ENCODE measurements at places on chromosomes 7 and 10.

- DNase-seq = no peak
Observed at GRCh38 chr7:158506626-158507025, 81.0 kb downstream of the PTPRN2 start.

DNA sequence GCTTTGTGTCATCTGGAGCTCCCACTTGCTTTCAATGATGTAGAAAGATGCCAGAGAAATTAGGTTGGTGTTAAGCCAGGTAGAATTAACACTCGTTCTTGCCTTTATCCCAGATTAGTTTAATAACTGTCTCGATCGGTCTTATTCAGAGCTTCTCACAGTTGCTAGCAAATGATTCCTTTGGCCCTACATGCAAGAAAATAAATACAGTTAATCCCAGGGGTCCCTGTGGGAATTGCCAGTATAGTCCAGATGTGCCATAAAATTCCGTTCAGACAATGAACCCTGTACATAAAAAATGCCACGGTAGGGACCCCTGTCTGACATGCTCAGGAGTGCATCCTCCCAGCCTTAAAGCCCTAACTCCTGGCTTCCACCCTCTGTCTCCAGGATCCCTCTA, 207.5 kb downstream of the ARHGAP12 start:
- DNase-seq = no peak

DNA sequence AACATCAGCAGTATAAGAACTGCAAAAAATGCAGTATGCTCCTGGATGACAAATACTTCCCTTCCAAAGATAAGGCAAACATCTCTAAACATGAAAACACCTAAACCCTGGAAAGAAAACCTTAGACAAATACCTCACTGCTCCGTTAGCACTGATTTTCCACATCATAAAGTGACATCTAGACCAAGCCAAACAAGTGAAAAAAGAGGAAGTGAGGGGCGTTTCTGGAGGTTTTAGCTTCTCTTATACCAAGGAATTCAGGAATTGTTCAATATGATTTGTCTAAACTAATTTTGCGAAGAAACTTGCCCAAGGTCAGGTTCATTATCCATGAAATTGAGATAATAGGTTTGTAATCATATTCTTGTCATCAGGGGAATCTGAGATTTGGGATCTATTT, 279.7 kb downstream of the ADRA2A start:
- peak; percentile 1 for DNase-seq

DNA sequence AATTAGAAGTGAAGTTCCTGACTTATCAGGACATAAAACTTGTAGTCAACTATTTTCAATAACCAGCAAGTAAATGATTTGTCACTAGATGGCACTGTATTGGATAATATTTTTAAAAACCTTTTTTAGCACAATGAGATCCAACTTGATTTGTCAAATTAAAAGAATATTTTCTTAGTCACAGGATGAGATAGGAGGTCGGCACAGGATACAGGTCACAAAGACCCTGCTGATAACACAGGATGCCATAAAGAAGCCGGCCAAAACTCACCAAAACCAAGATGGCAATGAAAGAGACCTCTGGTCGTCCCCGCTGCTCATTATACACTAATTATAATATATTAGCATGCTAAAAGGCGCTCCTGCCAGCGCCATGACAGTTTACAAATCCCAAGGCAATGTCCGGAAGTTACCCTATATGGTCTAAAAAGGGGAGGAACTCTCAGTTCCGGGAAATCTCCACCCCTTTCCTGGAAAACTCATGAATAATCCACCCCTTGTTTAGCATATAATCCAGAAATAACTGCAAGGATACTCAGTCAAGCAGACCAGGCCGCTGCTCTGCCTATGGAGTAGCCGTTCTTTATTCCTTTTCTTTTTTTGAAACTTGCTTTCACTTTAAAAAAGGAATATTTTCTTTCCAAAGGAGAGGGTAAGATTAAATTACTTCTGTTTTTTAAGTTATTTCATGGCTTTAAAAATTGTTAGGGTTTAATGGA, 255.7 kb upstream of the MKLN1 start:
- DNase-seq = peak; percentile 70

DNA sequence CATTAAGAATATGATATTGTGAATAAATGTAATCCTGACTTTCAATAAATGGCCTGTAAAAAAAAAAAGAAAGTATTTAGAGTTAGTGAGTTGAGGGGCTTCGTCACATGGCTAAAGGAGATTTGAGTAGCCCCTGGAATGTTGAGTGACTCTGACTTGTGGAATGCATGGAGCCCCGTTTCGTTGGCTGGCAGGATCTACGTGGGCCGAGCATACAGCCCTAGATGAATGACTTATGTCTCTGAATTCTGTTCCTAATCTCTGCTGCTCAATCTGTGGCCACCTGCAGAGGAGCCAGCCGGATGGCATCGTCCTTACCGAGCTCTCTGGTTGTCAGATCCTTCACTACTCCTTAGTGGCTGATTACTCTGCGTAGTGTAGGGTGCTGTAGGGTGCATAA, 155.7 kb downstream of the MGMT start:
- no peak for DNase-seq

GRCh38 chr10:22619101-22619500, 95.3 kb downstream of the PIP4K2A start:
- no peak for DNase-seq

GRCh38 chr10:109405338-109405737, 518.0 kb downstream of the XPNPEP1 start:
- no peak for DNase-seq

GRCh38 chr10:804787-805619, 115.5 kb upstream of the DIP2C start:
- DNase-seq = peak; percentile 24

DNA sequence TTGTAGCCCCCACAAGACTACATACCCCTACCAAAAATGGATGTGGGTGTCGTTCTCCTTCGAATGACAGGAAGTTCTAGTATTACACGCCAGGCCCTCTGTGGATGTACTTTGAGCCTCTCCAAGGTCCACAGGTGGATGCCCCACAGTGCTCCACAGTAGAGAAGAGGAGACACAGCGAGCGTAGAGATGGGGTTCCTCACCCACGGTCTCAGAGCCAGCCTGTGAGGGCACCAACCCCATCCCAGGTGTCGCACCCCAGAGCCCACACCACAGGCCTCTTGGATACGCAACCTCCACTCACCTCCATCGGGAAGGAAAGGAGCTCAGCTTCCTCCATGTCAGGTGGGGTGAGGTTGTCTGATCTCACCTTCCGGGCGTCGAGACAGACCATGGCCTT, 2.3 kb downstream of the CPA5 start:
- DNase-seq = no peak

- DNase-seq = no peak
Observed at GRCh38 chr10:93081834-93082233, 8.1 kb downstream of the CYP26A1 start.

- DNase-seq = no peak
Observed at GRCh38 chr7:87001214-87001613, 58.2 kb downstream of the ELAPOR2 start.

- DNase-seq = peak; percentile 6
Observed at GRCh38 chr7:138491612-138492386, 31.7 kb downstream of the TRIM24 start.

DNA sequence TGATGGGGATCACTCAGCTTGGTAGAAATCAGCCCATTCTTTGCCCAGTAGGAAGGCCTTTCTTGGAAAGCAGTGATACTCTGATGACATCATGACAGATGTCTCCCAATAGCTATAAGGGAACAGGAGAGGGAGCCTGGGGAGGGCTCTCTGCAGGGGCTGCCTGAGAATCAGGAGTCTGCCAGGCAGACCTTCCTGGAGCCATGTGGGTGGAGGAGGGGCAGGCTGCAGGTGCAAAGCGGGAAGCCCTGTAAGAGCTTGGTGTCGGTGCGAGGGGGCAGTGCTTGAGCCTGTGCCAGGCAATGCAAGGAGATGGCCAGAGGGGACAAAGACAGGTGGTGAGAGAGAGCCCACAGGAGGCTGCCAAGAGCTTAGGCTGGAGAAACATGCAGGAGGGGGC, 5.0 kb upstream of the TNS3 start:
- no peak for DNase-seq

GRCh38 chr7:116182023-116182422, 28.3 kb upstream of the TES start:
- no peak for DNase-seq

DNA sequence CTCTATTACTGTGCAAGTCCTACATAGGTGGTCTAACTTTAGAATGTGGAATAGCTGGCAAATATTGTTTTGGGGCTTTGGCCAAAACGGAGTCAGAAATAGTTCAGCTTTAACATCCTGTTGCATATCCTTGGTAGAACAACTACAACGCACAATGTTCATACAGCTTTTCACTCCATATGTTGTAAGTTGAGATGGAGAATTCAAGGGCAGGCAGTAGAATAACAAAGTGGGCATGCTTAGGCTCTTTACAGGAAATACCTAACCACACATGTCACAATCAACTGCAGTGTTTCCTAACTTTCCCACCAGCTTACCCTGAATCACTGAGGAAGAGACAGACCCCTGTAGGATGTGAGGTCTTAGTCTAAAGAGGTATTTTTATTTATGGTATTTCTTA, 122.3 kb downstream of the PPP1R3A start:
- no peak for DNase-seq

- no peak for DNase-seq
Observed at GRCh38 chr10:131277278-131277677, 34.2 kb downstream of the TCERG1L start.

- no peak for DNase-seq
Observed at GRCh38 chr10:90986870-90987269, 66.0 kb upstream of the ANKRD1 start.

DNA sequence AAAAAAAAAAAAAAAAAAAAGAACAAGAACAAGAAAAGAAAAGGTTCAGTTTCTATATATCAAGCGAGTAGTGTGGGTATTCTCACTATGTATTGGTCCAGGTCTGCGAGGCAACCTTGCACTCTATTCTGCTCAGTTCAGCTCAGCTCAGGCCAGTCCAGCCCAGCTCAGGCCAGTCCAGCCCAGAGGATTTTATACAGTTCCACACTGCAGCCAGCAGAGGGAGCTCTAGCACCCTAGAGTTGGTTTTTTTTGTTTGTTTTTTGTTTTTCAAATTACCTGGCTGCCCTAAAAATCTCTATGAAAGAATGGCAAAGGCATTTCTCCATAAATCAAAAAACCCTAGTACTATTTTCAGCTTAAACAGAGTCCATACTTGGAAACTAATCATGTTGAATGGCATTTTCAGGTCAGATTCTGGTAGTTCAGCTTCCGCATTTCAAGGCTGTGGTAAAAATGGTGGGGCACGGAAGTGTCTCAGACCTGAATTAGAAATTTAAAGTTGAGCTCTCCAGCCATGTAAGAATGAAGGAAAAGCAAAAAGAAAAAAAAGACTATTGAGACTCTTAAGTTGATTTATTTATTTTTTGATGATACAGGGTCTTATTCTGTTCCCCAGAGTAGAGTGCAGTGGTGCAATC, 55.2 kb upstream of the GSDME start:
- DNase-seq = peak; percentile 70

GRCh38 chr10:113438652-113439051, 114.2 kb upstream of the HABP2 start:
- DNase-seq = no peak

GRCh38 chr7:102064361-102065025, 222.2 kb upstream of the SH2B2 start:
- peak; percentile 88 for DNase-seq

GRCh38 chr7:129578829-129579228, 32.7 kb upstream of the NRF1 start:
- DNase-seq = no peak

- no peak for DNase-seq
Observed at GRCh38 chr10:45599021-45599603, 73.5 kb downstream of the ZFAND4 start.

DNA sequence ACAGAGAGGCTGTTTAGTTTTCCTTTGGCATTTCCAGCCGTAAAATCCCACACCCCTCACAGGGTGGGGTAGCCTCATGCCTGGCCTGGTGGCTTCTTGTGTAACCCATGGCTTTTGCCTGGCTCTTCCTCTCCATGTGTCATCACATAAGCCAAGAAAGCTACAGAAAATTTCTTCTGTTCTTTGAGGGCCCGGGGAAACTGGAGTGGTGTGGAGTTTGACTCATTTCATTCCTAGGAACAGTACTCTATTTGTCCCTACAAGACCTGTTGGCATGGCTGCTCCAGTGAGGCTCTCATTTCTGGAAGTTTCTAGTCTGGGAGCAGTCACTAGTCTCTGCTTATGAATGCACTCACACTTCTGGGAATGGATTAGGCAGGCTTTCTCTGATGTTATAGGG, 523.9 kb downstream of the SUGCT start:
- DNase-seq = no peak

DNA sequence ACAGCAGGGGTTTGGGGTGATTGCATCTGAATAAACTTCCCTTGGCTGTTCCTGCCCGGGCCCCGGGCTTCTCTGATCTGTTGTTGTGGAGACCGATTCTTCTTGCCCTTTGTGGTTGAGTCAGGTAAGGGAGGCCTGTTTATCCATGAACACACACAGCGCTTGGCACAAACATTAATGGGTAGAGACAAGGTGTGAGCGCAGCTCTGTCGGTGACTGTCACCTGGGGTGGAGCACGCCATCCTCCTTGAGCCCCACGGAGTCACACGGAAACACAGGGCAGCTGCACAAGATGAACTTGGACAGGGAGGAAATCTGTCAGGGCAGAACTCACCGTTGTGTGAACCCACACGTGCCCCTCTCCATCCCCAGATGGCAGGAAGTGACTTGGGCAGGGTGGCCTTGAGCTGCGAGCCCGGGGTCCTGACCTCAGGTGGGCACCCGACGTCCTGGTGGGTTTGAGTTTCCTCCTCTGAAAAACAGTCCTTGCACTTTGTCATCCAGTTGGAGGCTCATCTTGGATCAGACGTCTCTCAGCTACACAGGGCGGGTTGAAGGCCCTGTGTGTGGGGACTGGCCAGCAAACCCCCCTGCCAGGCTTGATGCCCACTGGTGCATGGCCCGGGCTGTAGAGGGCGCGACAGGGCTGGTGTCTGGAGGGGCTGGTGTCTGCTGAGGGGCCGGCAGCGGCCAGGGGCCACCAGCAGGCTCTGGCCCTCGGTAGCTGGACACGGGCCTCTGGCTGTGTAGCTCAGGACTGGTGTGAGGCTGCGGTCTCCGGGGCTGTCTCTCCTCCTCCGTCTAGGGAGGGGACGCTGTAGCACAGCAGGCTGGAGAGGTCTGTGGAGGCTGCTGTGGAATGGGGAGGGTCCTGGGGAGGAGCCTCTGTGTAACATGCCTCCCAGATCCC, 24.2 kb upstream of the SHH start:
- no peak for DNase-seq

DNA sequence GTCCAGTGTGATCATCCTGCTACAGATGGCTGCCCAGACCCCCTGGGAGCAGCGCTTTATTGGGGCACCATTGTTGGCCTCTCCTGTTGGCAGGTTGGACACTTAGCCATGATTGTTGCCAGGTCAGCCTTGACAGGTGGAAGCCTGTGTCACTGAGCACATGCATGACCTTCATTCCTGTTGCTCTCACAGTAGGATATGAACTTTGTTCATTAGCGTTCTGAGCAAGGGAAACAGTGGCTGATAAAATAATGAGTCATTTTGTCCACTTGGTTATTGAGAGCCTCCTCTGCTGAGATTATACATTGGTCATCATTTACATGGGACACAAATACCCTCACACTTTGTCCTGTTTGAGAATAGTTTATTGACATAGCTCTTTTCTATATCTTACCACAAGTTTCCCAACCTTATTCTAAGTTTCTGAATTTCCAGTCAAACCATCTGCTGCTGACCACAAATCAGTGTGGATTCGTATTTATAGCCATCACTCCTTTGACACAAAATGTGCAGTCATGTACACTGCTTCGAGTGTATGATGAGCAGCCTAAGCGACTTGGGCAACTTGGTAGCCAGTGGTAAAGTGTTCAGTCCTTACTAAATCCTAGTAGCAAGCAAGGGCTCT, 102.6 kb downstream of the TPST1 start:
- no peak for DNase-seq

GRCh38 chr10:75982611-75983369, 551.4 kb downstream of the LRMDA start:
- no peak for DNase-seq

- DNase-seq = no peak
Observed at GRCh38 chr10:43970717-43971116, 322.0 kb upstream of the ZNF32 start.
